ENCODE measurements at places on chromosomes 16 and 17.

- DNase-seq: no peak
Measured at GRCh38 chr16:67425580-67425979, 5.3 kb upstream of the HSD11B2 start.

- DNase-seq: no peak
Measured at GRCh38 chr17:68646626-68647526, 45.7 kb upstream of the FAM20A start.

GRCh38 chr16:57763285-57764005 lies 27.9 kb downstream of the KATNB1 start:
- DNase-seq: no peak

GRCh38 chr16:4677390-4677789 lies 16.0 kb upstream of the NUDT16L1 start:
- no peak for DNase-seq

DNA sequence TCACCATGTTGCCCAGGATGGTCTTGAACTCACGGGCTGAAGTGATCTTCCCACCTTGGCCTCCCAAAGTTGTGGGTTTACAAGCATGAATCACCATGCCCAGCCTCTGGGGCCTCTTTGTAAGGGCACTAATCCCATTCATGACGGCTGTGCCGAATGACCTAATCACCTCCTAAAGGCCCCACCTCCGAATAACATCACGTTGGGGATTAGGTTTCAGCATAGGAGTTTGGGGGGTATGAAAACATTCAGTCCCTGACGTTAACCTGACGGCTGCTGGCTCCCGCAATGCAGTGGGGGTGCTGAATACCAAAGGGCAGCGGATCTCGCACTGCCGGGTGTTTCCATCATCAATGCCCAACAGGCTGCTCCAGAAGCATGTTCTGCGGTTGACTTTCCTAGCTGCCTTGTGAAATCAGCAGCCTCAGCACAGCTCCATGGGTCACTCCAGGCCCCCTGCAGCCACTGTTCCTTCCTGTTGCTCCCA lies 120.8 kb upstream of the SEC14L1 start:
- no peak for DNase-seq

DNA sequence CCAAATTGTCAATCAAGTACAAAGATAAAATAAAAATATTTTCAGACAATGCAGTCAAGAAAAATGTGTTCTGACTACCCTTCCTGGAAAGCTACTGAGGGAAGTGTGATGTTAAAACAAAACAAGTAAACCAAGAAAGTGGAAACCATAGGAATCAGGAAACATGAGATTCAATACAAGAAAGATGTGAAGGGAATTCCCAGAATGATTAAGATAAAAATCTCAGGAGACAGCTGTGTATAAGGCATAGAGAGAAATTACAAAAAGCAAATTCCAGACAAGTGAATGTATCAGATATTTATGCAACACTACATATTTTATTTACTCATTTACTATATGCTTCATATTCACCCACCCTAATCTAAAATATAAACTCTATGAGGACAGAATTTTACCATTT lies 32.2 kb downstream of the TRIM37 start:
- no peak for DNase-seq

GRCh38 chr17:9817086-9817485 lies 4.8 kb downstream of the GSG1L2 start:
- DNase-seq: peak; percentile 0

- DNase-seq: no peak
Measured at GRCh38 chr17:74079537-74080300, 123.8 kb upstream of the RPL38 start.

DNA sequence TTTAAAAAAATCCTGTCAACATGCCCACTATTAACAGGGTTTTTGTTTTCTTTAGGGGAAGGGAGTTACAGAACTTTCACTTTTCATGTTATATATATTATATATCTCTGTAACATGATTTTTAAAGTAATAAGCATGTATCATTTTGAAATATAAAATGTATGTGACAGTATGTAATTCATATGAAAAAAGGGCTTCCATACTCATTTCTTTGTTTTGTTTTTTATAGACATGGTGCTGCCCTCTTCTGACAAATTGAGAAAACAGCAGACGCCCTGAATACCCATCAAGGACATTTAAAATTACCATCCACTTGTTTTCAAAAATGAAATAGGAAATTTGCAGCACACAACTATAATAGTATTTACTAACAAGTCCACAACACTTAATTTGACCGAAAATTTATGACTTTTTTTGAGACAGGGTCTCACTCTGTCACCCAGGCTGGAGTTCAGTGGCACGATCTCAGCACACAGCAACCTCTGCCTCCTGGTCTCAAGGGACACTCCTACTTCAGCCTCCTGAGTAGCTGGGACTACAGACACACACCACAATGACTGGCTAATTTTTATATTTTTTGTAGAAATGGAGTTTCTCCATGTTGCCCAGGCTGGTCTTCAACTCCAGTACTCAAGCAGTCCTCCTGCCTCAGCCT lies 30.4 kb downstream of the CFDP1 start:
- DNase-seq: peak; percentile 0

DNA sequence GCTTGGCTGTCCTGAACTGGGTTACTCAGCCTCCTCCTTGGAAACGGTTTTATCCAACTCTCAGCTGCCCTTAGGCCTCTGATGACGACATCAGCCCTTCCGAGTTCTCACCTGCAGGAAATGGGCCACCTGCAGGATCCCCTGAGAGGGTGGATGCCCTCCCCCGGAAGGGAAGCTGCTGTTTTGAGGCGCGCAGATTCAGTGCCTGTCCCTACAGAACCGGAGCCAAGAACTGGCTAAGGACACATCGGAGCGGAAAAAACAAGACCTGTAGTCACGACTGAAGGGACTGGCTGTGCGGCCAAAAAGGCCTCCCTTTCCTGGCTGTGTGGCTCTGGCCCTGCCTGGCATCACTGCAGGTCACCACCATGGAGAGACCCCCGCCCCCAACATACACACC lies 11.7 kb upstream of the C16orf95 start:
- DNase-seq: no peak

GRCh38 chr17:66535611-66536010 lies 233.2 kb downstream of the PRKCA start:
- DNase-seq: no peak

DNA sequence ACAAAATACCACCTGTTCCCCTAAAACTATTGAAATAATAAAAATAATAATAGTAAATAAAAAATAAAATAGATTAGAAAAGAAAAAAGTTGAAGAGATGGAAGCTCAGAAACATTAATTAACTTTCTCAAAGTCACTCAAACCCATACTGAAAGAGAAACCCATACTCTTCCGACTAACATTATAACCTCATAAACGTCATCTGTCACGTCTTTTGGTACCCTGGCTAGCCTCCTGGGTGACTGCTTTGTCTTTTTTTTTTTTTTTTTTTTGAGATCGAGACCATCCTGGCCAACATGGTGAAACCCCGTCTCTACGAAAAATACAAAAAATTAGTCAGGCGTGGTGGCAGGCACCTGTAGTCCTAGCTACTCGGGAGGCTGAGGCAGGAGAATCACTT lies 7.6 kb downstream of the SLFN12L start:
- DNase-seq: no peak

DNA sequence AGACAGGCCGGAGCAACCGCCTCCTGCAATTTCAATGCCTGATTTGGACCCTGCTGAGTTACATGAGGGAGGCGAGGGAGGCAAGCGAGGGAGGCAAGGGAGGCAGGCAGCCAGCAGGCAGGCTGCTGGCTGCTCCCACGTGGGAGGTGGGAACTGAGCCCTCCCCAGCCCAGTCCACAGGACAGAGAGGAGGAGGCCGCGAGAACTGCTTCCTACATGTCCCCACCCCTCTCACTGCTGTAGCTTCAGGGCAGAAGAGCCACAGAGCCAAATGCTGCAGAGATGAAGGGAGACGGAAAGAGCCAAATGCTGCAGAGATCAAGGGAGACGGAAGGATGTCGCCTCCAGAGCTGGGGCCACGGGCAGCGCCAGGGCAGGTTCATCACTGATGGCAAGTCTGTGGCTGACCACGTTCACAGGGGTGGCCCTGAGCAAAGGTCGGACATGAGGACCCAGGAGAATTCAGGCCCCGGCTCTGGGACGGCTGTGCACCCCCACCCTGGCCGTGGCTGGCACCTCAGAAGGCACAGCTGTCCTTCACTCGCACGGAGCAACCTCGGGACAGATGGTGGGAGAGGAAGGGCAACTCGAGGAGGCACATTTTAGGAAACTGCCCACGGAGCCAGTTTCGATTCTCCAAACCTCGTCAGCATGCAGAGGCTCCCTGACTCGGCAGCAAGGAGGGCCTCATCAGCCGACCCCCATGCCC lies 21.5 kb downstream of the RPH3AL start:
- DNase-seq: no peak

GRCh38 chr16:20242568-20243255 lies 84.6 kb downstream of the GP2 start:
- no peak for DNase-seq

- no peak for DNase-seq
Measured at GRCh38 chr17:31835984-31836383, 23.1 kb downstream of the COPRS start.

- peak; percentile 41 for DNase-seq
Measured at GRCh38 chr16:11949527-11949926, 7.7 kb upstream of the NPIPB2 start.

All from NCI-H345 (cell line).